ENCODE measurements at places on chromosomes 11 and 22.

DNA sequence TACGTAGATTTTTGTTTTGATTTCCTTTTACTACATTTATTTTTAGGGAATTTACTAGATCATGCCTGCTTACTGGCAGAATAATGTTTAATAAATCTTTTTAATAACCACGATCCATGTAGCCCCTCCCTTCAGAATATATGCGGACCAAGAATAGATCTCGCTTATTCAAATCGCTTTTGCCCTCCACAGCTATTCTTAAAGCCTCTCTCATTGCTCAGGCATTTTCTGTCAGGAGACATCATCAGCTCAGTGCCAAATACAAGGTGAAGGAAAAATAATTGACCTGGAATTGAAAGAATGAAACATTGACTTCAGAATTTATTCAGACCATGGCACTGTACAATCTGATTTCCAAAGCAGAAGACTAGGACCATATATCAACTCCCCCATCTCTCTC, 10.0 kb upstream of the JAML start:
- DNase-seq: no peak

DNA sequence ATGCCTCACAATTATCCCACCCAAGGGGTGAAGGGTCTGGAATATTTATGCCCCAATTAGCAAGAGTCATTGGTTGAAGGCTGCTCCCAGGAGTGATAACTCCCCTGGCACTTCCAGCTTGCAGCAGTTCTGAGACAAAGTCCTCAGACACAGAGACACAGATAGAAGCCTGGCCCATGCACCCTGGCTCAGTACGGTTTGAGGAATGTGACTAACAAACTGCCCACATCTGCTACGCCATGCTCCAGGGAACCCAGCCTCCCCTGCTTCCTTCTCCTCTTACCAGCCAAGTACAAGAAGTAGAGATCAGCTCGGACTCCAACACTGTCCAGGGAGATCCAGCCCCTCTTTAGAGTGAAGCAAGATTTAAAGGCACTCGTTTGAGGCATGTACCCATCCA, 48.5 kb upstream of the BMAL1 start:
- no peak for DNase-seq

DNA sequence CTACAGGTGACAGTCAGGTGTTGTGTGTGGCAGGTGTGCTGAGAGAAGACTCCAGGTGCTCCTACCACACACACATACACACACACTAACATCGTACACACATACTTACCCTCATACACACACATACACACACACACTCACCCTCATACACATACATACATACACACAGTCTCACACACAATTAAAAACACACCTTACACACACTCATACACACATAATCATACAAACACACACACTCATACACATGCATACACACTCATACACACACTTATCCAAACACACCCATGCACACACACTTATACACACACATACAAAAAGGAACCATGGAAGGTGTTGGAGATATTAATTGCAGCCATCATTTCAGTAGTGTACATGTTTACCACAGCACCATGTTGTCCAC, 4.6 kb downstream of the KRTAP5-3 start:
- DNase-seq: no peak

GRCh38 chr22:42752230-42752746, 31.6 kb upstream of the A4GALT start:
- DNase-seq: no peak

- no peak for DNase-seq
Measured at GRCh38 chr11:28346721-28347120, 238.5 kb downstream of the METTL15 start.

DNA sequence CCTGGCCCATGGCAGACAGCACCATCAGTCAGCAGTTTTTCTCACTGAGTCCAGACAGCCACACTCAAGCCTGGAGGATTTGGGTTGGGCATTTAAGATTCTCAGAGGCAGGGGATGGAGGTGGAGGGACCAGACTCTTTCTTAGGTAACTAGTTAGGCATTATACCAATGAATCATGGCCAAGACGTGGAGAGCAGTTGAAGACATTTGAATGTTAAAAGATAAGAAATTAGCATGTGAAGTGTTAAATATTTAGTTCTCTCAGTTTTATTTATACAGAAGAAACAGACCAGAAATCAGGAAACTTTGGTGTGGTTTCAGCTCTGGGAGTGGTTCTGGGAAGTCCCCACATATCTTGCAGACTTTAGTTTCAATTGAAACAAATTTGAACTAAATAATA, 9.9 kb downstream of the GTF2H1 start:
- DNase-seq: no peak

DNA sequence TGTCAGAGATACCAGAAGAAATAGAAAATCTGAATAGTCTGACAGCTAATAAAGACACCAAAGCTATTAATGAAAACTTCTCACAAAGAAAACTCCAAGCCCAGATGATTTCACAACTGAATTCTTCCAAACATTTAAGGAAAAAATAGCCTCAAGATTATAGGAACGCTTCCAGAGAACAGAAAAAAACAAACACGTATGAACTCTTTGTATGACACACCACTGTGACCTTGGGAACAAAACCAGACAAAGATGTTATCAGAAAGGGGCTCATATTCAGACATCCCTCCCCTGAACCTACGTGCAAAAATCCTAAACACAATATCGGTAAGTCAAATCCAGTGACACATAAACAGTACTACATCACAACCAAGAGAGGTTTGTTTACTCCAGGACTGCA, 23.5 kb downstream of the CERK start:
- DNase-seq: no peak

DNA sequence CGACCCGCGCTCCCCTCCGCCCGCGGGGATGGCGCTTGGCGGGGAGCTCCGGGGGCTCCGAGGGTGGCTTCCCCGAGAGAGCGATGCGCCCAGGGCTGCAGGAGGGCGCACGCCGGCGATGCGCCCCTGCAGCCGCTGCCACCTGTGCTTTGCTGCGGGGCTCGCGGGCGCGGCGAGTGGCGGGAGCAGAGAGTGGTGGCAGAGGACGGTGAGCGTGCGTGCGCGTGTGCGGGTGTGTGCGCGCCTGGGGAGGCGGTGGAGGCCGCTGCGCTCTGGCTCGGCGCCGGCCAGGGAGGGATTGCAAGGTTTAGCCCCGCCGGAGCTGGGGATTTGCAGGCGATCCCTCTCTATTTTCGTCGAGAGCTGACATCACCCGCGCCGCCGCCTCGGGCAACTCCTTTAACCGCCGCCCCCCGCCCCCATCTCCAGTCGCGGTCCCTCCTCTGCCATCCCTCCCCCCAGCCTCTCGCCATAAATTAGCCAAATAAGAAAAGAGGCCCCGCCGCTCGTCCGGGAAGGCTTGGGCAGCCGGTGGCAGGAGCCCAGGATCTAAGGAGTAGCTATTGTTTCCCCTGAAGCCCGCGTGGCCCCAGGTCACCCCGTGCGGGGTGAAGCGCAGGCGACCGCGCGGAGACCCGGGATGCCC, at the start of gene SLC1A2:
Gene SLC1A2 (minus strand): TSS at position 375 of the 646 bp plus-strand sequence. CDS start 592 bp downstream, outside the sequence.
- DNase-seq: no peak

GRCh38 chr11:115670538-115671205, 166.5 kb upstream of the CADM1 start:
- no peak for DNase-seq

- DNase-seq: no peak
Measured at GRCh38 chr11:117771197-117771596, 25.8 kb downstream of the DSCAML1 start.

DNA sequence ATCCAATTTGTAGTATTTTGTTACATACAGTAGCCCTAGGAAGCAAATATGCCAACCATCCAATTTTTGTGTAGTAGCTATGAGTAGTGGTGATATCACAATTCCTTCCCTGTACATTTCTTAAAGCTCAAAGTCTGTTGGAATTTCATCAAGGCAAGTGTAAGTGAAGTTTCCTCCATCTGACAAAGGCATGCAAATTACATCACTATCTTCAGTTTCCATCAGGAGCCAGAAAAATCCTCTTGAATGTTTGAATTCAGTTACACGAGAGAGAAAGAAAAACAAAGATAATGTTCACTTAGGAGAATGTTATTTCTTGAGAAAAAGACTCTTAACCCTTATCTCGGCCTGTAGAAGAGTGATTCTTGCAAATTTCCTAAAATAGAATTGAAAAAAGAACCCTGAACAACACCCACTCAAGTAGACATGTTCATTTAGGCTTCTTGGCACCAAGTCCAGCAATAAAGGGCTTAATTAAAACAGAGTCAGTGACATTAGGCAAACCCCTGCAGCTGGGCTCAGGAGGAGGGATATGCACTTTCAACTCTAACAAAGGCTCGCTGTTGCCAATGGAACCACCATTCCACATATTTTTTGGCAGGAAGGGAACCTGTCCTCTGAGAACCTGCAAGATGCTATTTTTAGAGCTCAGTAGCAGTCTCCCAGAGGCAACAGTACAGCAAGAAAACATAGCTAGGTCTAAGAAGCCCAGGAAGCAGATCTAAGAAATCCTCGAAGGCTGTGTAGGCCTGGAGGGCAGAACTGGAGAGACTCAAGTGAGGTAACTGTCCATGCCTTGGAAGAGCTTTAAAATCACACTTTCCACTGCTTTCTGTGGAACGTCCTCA, 144.6 kb downstream of the CCDC81 start:
- no peak for DNase-seq

- no peak for DNase-seq
Measured at GRCh38 chr22:16854631-16855030, 29.4 kb upstream of the XKR3 start.

DNA sequence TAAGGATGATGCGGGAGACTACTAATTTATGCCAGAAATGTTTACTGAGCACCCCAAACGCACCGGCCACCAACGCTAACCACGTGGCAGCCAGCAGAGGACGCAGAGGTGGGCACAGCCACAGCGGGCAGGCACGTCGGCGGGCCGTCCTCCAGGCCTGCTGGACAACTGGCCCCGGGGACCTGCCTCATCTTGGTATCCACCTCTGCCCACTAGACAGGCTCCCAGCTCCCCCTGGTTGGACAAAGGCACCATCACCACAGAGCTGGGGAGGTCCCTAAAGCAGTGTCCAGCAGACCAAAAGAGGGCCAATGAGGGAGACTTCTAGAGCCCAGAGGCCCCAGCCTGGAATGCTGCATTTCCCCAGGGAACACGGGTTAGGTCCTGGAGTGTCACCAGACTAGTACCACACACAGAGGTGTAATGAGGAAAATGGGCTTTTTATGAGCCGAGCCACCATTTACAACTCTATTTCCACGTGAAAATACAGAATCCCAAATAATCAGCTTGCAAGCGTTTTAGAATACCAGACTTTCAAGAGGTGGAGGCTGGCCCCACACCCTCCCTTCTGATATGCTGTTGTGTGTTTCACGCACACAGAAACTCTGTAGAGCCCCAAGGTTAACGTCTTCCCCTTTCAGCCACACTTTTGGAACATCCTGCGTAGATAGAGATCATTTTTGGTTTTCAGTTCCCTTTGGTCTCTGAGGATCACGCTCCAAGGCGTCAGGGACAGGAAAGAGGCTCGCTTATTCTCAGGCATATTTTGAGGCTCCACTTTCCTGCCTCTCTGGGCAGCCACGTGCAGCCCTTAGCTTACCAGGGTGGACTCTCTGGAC, 23.7 kb upstream of the BID start:
- DNase-seq: no peak

GRCh38 chr11:75196426-75196825, 44.1 kb upstream of the TPBGL start:
- DNase-seq: no peak

DNA sequence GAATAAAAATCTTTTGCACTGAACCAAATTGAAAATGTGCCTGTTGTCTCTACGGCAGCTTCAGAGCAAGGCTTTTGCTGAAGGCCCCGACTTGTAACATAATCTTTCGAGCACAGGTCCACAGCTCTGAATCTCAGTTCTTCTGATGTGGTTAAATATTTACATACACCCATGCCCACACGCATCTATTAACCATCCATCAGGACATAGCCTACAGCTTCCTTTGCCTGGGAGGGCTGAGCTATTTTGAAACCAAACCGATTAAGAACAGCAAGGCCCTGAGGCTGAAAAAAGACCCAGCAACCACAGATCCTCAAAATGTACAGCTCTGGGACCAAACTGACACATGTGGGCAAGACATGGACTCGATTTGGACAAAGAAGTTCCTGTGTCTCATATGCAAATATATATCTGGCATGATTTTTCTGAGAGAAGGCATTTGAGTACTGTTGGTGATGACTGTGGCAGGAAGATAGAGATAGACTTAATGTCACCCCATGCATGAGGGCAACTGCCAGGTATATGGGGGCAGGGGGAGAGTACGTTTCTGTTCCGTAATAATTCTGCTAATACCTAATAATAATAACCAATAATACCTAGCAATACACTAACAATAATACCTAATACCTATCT, 322.7 kb upstream of the PLET1 start:
- no peak for DNase-seq

- DNase-seq: no peak
Measured at GRCh38 chr11:69912911-69913451, 93.8 kb upstream of the FGF3 start.

GRCh38 chr22:30228509-30229359, 17.8 kb downstream of the LIF start:
- no peak for DNase-seq

DNA sequence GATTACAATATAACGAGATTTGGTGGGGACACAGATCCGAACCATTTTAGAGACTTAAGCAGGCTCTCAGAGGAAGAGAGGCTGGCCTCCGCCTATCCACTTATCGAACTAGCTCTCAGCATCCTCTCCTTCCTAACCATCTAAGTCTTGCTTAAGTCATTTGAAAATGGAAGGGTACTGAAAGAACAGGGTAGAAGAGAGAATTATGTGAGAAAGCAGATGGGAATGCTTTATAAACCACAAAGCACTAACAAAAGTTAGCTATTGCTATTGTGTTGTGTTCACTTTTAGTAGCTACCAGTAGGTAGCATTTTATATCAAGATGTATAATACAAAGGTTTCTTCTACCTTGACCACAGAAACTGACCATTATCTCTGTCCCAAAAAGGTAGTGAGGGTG, 153.4 kb upstream of the CADM1 start:
- no peak for DNase-seq

DNA sequence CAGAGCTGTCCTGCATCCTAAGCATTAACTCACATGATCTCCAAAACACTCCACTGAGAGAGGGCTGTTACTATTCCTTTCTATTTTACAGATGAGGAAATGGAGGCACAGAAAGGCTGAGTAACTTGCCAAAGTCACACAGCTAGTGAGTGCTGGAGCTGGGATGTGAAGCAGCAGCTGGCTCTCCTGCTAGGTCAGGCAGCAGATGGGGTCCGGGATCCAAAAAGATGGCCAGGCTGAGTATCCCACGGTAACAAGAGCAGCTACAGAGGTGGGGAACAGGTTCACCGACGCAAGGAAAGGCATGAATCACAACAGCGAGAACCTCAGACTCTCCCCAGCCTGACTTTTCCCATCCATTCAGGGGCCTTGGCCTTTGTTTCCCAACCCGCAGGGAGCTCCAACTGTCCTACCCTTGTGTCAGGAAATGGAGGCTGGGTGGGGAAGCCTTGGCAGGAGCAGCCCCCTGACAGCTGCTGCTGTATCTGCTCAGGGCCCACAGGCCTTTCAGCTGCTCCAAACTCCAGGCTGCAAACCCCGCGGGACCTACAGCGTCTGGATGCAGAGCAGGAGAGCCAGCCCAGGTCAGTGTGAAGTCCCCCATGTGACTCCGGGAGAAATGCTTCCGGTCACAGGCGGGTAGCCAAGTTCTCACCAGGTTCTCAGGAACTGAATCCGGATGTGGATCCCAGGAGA, 29.5 kb downstream of the DKK3 start:
- no peak for DNase-seq

- no peak for DNase-seq
Measured at GRCh38 chr22:45263463-45264269, 21.1 kb upstream of the UPK3A start.

- no peak for DNase-seq
Measured at GRCh38 chr11:44301564-44302271, 8.2 kb downstream of the ALX4 start.
